Fibroblast of skin of back (primary cell): ENCODE measurements at places on chromosomes 11 and 22.
A peak's percentile ranks its signal among the peaks of the same experiment; 100 is the strongest.

GRCh38 chr11:84819128-84819527 is 808.0 kb downstream of the DLG2 start:
- peak; percentile 63 for DNase-seq

GRCh38 chr11:130308059-130308458 is 6.7 kb downstream of the ZBTB44 start:
- DNase-seq = no peak

DNA sequence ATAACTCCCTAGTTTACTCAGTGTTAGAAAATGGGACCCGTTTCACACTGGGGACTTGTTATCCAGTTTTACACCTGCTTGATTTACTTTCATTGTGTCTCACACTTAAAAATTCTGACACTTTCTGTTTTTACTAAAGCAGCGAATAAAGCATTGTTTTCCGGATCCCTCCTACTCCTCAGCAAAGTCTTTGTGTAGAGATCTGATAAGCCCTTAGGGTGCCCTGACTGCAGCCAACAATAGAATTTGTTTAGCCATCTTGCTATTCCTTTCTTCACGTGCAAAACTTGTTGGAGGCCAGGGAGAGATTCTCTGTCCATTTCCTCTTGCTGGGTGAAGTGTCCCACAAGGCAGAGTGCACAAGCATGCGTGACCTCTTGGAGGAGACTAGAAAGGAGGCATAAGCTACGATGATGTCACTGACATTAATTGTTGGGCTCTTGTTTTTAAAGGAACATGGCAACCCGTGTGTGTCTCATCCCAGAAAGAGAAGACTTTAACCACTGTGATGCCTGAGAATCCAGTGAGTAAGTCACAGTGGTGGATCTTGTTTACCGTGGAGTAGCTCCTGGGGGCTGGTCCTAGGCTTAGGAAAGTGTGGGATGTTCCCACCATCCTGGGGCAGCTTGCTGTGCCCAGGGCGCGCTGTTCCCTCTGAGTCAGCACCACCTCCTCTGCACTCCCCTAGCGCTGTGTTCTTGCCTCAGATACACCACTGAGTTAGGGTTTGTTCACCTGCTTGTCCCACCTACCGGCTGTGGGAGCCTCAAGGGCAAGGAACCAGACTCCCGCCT is 27.7 kb downstream of the MICAL2 start:
- peak; percentile 84 for DNase-seq

DNA sequence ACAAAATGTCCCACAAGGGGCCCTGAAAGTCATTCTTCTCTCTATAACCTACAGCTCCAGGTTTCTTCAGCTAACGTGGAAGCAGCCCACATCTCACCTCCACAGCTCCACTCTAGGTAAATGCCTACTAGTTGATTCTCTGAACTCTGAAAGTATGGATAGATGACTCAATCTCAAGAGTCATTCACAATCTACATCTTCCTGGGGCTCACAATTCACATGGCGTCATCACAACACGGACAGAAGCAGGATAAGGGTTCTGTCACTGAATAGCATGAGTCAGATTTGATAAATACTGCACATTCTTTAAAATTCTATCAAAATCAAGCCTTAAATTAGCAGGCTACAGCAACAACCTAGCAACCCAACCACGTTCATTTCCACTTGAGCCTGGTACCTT is 96.3 kb downstream of the PLEKHA7 start:
- no peak for DNase-seq

GRCh38 chr22:19350476-19350859 is 58.9 kb upstream of the CLTCL1 start:
- DNase-seq = no peak

- DNase-seq = no peak
Measured at GRCh38 chr11:128933481-128934178, 9.0 kb downstream of the TP53AIP1 start.

DNA sequence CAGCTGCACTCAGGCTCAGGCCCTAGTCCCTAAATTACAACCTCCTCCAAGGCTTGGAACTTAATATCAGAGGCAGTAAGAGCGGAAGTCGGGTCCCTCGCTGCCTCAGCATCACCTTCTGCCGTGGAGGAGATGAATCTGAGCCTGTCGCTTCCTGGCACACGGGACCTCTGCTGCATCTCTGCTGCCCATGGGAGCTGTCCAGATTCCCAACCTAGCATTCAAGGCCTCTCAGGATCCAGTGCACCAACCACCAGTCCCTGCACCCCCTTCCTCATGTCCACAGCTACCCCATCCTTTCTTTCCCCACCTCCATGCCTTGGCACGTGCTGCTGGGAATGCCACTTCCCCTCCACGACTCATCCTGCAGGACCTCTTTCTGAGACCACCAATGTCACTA is 2.5 kb upstream of the PTGDR2 start:
- no peak for DNase-seq

DNA sequence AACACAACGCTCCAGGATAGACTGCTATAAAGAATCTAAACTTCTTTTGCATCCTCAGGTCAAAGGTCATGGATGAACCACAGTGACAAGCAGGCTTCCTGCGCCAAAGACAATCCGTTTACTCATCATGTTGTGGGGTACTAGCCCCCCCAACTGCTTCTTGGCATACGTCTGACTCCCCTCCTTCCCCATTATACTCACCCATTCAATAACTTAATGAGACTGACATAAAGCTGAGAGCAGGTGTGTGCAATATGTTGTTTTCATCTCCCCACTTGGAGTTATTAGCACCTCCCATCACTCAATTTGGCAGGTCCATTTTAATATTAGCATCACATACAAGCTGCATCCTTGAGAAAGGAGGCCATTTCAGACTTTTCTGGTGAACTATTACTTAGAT is 157.1 kb downstream of the CADM1 start:
- no peak for DNase-seq

GRCh38 chr22:20131859-20132685 is 468 bp downstream of the ZDHHC8 start:
- no peak for DNase-seq

GRCh38 chr11:88410656-88411055 is 73.1 kb upstream of the CTSC start:
- no peak for DNase-seq

DNA sequence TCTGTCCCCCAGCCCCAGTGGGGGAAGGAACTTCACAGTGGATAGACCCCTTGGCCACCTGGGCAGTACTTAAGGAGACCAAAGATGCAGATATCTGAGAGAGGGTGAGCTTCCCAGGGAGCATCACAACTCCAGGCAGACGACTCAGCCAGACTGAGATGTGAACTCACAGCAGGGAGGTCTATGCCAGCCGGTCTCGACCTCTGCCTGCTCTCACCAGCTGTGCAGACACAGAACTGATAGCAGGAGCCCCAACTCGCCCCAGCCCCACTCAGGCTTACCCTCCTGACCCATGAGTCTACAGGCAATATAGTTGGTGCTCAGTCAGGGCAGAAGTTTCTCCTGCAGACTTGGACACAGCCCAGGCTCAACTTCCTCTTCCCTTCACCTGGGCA is 29.7 kb upstream of the ACCSL start:
- no peak for DNase-seq

- DNase-seq = no peak
Measured at GRCh38 chr22:23047742-23048141, 22.6 kb upstream of the GNAZ start.

GRCh38 chr22:50061824-50062355 is 3.8 kb upstream of the TTLL8 start:
- no peak for DNase-seq

GRCh38 chr22:27993201-27993635 is 74.2 kb upstream of the PITPNB start:
- no peak for DNase-seq

DNA sequence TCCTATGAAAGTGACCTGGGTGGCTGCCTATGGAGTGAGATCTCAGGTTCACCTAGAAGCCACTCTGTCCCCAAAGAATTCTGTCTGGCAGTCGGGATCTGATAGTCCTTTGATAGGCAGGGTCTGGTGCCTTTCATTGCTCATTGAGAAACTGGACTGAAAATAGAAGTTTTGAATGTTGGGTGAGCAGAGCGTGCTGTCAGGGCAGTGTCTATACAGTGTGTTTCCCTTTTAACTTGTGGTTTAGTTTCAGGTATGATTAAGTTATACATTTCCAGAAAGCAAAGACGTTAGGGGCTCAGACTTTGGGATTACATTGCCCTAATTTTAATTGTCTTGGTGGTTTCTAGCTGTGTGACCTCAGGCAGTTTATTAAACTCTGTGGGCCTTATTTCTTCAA is 111.3 kb upstream of the PAX6 start:
- DNase-seq = no peak

- DNase-seq = no peak
Measured at GRCh38 chr22:39462443-39463221, 5.8 kb downstream of the MGAT3 start.

DNA sequence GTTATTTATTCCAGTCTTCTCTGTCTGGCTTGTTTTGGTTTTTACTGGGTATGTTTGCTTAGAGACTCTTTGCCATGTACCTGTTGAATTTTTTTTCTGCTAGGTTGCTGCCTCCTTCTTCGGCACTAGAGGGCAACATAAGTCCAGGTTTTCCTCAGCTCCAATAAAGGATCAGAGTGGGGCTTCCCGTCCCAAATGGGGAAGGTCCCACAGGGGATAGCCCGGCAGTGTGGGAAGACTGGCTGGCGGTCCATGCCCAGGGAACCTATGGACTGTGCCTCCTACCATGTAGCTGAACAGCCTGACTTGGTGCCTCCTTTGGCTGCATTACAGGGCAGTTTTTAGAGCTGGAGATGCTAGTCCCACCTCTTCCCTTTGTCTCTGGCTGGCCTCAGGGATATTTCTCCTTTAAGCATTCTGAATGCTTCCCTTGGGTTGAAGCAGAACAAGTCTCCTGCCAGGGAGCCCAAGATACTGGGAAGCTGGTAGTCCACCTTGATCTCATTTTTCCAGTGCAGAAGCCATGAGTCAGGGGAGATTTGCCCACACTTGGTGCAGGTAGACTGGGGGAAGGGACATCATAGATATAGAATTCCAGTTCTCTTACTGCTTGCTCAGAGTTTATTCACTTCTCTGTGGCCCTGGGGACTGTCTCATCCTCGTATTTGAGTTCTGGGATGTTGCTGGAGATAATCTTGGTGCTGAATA is 60.2 kb downstream of the BRD1 start:
- DNase-seq = peak; percentile 50

GRCh38 chr11:74687237-74688023 is 43.8 kb downstream of the CHRDL2 start:
- peak; percentile 60 for DNase-seq

DNA sequence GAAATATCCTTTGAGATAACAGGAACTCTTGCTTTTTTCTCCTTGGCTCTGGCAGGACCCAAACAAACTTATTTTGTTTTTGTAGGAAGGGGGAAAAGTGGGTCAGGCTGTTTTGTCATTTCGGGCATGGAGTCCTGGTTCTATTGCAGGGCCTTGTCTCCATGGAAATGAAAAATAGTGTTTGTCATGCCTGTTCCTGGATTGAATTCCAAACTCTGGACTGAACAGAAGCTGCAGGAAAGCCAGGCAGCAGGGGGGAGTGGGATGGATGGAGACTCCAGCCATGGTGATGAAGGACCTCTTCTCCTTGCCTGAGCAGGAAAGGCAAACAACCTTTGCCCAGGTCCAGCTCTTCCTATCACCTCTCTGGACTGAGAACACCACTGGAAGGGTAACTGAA is 87.0 kb downstream of the SCN3B start:
- no peak for DNase-seq

DNA sequence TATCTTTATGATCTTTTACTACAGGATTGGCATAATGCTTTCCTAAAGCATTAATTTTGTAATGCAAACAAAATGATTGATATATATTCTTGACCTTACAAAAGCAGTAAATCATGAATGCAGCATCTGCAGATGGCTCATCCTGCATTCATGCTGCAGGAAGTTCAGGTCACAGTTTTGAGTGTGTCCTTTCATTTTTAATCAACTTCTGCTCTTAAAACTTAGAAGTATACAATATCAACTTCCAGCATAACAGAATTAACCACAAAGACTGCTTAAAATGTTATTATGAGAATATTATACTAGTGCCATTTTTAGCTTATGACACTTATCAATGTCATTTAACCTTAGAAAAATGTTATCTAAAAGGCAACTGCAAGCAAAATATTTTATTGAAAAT is 54.0 kb downstream of the SLC36A4 start:
- DNase-seq = peak; percentile 13

GRCh38 chr11:130246738-130247137 is 68.0 kb downstream of the ZBTB44 start:
- peak; percentile 36 for DNase-seq

DNA sequence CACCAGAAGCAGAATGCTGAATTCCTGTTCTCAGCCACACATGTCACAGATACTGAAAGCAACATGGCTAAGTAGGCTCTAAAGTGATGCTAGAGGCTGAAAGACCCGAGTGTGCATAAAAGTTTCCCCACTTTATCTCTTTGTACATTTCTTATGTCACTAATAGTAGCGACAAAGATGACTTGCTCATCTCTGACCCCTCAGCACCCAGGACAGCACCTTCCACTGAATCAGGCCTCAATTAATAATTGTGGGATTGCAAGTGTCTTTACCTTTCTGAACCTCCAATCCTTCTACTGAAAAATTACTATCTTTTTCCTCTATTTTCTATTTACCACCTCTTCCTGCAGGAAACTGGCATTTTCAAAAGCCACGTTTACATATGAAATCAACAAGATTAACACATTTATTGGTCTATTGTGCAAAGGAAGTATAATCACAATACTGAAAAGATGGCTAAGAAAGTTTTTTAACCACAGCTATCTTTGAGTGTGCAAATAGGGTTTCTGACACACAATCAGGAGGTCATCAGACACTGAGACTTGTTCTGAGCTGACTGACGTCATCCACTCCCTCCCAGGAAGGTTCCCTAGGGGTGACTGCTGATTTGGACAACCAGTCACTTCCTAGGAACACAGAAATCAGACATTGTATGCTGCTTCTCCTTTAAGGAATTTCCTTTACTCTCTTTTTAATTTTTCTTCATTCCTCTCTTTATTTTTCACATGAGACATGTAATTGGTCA is 213.9 kb upstream of the ISX start:
- no peak for DNase-seq

DNA sequence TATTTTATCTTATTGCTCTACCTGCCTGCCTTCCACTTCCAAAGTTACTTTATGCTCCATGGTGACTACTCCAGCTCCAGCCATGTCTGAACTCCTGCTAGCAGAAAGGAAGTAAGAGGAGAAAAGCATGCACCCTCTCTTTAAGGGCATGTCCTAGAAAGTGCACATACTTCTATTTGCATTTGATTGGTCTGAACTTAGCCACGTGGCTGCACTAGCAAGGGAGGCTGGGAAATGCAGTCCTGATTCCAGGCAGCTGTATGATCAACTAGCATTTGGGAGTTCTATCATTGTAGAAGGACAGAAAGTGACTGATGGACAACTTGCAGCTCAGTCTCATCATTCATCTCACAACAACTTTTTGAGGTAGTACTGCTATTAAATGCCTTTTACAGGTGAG is 515.7 kb downstream of the BUD13 start:
- no peak for DNase-seq
